Fibroblast of skin of abdomen (primary cell): ENCODE measurements at places on chromosomes 11 and 22.

DNA sequence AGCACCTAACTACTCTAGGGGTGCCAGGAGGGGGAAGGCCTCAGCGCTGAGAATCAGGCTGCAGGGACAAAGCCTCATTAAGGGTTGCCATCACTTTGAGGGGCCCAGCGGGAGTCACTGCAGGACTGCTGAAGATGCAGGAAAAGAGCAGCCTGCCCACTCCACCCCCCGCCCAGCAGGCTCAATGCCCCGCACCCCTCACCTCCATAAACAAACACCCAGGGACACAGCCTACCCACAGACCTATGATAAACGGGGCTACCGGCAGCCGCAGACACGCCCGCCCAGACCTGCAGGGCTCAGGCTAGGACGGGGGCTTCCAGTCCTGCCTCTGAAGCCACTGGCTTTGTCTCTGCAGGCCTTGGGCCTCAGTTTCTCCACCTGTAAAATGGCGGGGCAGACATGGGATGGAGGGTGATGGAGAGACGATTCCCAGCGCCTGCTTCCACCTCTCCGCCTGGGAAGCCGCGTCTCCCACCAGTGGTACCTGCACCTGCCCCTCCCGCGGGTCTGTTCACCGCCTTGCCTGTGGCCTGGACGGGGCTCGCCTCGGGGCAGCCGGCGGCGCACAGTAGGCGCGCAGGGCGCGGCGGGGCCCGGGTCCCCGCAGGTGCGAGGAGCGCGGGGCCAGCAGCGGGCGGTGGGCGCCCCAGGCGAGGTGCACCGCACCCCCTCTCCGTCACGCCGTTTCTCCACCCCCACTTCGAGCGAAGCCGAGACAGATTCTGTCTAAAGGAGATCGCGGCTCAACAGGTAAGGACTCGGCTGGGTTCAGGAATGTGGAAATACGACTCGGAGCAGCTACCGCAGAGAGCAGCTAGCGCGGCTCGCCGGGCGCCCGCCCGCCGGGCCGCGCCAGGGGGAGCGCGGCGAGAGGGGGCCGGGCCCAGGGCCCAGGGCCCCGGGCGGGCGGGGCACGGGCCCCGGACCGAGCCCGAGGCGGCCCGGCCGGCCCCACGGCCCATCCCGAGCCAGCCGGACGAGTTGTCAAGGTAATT, 1.5 kb downstream of the WNT7B start:
- no peak for DNase-seq

DNA sequence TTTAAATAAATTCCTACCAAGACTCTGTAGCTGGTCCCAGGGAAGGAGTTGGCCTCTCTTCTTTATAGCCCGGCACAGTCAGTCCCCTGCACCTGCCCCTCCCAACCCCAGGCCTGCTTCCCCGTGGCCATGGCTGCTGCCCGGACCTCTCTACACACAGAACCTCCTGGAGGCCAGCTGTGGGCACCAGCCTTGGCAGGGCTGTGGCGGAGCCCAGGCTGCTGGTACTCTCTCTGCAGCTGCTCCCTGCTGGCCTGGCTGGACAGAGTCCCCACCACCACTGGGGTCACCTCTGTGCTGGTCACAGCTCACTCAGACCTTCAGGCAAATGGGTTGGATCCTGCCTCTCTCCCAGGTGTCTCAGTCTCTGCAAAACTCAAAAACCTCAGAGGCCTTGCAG, 69.3 kb downstream of the LRP5 start:
- no peak for DNase-seq

DNA sequence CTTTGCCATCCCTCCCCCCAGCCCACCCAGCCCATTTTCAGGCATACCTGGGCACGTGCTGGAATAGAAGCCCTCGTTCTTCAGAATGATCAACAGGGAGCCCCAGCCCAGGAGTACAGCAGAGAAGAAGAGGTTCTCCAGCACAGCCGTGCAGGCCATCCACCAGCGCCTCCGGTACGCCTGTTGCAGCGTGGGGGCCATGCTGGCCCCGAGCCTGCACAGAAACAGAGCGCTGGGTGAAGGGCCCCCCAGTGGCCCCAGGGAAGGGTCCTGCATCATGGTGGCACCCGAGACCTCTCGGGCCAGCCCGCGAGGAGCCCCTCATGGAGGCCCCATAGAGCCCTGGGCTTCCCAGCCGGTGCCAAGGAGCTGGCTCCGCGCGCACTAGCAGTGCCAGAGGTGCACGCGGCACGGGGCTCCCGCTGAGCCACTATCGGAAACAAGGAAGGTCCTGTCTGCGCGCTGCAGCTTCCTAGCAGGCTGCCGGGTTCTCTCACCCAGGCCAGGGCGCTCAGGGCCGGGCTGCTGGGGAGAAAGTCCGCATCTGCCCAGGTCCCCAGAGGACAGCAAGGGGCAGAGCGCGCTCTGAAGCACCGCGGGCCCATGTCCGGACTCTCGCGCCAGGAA, 1.5 kb downstream of the SLC43A1 start:
- DNase-seq = no peak

DNA sequence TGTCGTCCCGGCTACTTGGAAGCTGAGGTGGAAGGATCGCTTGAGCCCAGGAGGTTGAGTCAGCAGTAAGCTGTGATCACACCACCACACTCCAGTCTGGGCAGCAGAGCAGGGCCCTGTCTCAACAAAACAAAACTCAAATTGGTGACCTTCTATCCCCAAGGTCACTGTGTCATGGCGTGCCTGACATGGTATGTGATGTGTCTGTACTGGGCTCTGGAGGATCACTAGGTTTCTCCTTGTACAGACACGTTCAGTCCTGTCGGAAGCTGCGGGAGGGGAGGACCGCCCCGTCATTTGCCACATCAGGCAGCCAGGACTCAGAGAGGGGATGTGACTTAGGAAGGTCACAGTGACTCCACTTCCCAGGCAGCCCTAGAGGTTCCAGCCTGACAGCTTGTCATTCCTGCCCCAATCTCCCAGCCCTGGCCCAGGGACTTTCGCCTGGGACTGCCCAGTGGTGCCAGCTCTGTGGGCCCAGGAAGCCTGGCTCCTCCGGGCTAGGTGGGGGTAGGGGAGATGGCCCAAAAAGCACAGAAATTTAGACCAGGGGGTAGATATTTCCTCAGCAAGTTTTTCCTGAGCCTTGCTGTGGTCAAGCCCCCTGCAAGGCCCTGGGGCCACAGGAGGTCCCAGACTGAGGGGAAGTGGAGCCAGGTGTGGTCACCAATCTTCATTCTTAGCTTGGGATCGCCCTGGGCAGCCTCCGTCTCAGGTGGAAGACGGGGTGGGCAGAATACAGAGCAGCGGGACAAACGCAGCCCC, 53.2 kb downstream of the TRIOBP start:
- peak; percentile 48 for DNase-seq

DNA sequence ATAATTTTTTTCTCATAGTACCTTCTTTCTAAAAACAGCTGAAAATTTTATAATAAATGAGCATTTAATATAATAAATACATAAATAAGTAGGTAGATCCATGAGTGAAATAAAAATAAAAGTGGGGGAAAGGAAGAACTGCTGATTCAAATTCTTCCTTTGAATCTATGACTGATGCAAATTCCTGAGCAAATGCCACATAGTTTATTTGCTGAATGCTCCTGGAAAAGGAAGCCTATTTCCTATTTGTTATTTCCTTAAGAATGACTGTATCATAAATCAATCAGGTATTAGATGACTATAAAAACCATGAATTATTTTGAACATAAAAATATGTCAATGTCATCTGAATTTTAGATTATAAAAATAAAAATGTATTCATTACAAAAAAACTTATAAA, 16.6 kb downstream of the BTBD10 start:
- DNase-seq = peak; percentile 55

DNA sequence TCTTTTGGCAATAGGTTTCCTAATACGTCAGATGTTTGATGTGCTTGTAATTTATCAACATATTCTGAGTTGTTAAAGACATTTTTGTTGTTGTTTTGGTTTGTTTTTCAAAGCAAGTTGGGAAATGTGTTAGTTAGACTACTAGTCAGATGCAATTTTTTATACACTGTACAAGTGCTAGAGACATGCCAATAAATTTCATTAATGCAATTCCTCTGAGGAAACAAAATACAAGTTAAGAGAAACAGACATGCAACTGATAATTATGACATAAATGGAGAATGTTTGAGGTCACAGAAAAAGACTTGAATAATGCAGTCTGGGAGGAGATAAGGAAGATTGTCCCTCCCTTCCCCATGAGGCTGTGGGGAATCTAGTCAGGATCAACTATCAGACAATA, 5.9 kb downstream of the OR51T1 start:
- no peak for DNase-seq

DNA sequence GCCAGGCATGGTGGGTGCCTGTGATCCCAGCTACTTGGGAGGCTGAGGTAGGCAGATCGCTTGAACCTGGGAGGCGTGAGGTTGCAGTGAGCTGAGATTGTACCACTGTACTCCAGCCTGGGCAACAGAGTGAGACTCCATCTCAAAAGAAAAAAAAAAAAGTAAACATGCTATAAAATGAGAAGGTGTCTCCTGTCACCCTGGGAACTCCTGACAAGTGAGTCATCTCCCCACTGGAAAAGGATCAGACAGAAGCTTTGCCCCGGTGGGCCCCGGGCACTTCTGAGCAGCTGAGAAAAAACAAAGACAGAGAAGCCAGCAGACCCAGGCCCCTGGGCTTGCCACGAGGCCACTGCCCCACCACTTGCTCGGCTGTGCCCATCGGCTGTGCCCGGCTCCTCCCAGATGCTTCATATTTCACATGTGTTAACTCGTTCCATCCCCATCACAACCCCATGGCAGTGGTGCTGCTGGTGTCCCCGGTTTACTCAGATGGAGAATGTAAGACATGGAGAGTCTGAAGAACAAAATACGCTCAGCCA, 22.3 kb downstream of the TTLL1 start:
- peak; percentile 68 for DNase-seq

- peak; percentile 100 for DNase-seq
Measured at GRCh38 chr22:27212617-27213177, 555.3 kb downstream of the MIAT start.

- DNase-seq = no peak
Measured at GRCh38 chr11:14529321-14529720, 9.1 kb upstream of the PSMA1 start.

- no peak for DNase-seq
Measured at GRCh38 chr11:77300695-77301094, 791 bp downstream of the GDPD4 start.

DNA sequence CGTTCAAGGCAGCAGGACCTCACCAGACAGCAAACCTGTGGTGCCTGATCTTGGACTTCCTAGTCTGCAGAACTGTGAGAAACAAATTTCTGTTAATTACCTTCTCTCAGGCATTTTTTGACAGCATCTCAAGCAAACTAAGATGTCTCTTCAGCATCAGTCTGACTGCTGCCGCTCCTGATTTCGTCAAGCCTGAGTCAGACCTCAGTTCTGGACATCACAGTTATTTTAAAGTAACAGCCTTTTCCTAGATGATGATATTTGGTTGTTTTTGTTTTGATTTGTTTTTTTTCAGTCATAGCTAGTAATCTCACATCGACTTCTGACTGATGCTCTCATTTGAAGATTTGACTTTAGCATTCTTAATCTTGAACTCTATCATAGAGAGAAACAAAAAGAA, 71.9 kb downstream of the BLID start:
- DNase-seq = no peak

DNA sequence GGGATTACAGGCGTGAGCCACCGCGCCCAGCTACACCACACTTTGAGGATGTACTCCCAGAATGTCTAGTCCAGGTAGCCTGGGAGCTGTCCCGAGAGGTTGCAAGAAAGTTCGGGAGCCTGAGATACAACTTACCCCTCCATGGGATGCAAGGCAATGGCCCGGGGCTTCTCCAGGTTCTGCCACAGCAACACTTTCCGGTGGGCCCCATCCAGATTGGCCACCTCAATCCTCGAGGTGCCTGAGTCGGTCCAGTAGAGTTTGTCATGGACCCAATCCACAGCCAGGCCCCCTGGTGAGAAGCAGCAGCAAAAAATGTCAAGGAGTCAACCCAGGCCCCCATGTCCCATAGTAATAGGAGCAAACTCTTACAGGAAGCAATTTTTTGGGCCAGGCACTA, 25.5 kb downstream of the LRP4 start:
- no peak for DNase-seq

DNA sequence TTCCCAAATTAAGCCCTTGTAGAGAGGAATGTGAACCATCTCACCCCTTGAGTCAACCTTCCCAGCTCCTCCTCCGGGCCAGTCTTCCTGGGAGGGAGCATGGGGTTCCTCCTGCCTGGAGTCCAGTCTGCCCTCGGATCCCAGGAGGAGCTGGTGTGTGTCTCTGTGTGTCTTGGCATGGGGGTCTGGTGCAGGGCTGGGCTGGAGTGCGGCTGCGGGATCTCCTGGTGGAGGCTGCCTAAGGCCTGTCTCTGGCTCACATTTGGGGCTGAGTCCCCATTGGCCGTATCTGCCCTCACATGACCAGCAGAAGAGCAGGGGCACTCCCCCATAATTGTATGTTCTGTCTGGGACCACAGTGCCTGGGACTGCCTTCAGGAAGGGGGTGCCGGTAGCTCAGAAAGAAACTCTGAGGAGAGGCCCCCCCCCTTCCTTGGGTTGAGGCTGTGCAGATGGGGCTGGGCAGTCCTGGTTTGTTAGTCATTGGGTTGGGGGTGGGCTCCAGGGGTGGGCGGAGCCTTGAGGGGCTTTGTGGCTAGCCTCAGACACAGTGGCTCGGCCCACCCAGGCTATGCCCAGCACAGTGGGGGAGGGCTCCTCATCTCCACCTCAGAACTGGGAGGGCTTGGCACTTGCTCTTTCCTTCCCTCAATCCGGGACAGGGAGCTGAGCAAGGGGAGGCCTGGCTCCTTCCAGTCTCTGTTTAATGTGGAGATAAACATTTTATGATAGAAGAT, 2.9 kb downstream of the C1QTNF5 start:
- peak; percentile 92 for DNase-seq

DNA sequence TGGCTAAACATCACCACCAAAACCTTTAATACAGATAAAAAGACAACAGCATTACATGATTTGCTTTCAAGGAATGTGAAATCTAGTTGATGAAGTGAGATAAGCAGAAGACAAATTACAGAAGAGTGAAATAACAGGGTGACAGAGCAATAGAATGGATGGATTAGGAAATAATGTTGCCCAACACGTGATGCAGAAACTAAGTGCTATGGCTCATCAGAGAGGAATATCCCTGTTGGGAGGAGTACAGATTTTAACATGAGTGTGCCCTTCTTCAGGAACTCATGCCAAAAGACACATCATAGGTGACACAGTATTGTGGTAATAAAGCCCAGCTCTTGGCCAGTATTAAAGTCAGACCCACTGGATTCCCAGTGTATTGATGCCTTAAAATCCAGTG, 176.6 kb upstream of the RAG2 start:
- DNase-seq = peak; percentile 73

DNA sequence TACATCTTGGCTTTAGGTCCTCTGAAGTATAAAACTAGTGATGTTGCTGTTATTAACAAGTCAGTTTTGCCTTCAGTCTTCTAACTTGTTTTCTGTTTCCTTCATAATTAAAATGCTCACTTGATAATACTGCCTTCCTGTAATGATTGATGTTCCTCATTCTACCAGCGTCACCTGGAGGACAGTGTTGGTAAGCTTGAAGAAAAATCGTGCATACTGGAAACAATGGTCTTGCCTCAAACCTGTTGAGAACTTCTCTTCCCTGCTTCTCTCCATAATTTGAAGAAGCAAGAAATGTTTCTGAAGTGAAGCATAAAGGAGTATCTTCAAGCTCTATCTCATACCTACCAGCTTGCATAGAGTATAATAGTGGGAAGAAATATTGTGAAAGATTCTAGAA, 3.0 kb downstream of the YWHAH start:
- DNase-seq = no peak
